Activated naive CD4-positive, alpha-beta T cell treated with anti-CD3 and anti-CD28 coated beads for 36 hours (primary cell): ENCODE measurements at places on chromosomes 5 and 9. TPM values are rescaled to one million over a fixed set of nuclear protein-coding genes. Genes with fewer than 3 reads are reported as not detected.

DNA sequence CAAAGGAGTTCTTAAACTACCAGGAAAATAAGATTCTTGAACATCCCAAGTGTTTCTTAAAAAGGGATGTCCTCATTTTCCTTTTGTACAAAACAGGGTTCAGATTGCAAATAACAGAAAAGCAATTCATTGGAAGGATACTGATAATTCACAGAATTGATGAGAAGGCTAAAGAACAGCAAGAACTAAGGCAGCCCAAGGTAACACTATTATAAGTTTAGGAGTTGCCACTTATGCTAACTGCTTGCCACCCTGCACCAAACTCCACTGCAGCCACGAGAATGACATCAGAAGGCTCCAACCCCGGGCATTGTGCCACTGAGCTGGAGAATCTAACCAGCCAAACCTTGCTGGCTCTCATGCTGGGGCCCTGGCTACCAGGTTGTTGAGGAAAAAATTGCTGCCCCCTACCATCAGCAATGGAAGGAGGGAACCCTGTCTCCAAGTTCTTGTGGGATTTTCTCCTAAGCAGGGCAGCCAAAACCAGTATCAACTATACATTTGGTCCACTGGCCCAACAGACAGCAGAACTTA, 123.4 kb downstream of the ARL15 start:
- H3K27me3 ChIP-seq, result no peaks in the 10 kb centered on the region
- DNase-seq, result no peak
- H3K27ac ChIP-seq, result no peak overlapping the region
- H3K4me3 ChIP-seq, result no peak overlapping the region

Gene POLR3G
- total RNA-seq, result 13.6 TPM

GRCh38 chr5:59423021-59423420, 470.5 kb downstream of the PDE4D start:
- peaks cover 2% of the 10 kb centered on the region for H3K27me3 ChIP-seq
- no peak overlapping the region for H3K27ac ChIP-seq
- H3K4me3 ChIP-seq, result no peak overlapping the region
- H3K36me3 ChIP-seq, result no peaks in the 10 kb centered on the region
- no peaks in the 10 kb centered on the region for H3K4me1 ChIP-seq

- no peak overlapping the region for H3K27ac ChIP-seq
- H3K27me3 ChIP-seq, result no peaks in the 10 kb centered on the region
- no peaks in the 10 kb centered on the region for H3K36me3 ChIP-seq
- DNase-seq, result no peak
- H3K4me1 ChIP-seq, result no peaks in the 10 kb centered on the region
- no peak overlapping the region for H3K4me3 ChIP-seq
Measured at GRCh38 chr9:120951960-120952618, 25.5 kb upstream of the TRAF1 start.

GRCh38 chr9:93591301-93592007, 15.1 kb downstream of the PHF2 start:
- H3K4me3 ChIP-seq, result no peak overlapping the region
- H3K4me1 ChIP-seq, result peaks cover 52% of the 10 kb centered on the region
- no peaks in the 10 kb centered on the region for H3K27me3 ChIP-seq
- no peak for DNase-seq

GRCh38 chr5:124859027-124859426, 112.6 kb upstream of the ZNF608 start:
- H3K27ac ChIP-seq, result no peak overlapping the region
- no peaks in the 10 kb centered on the region for H3K4me1 ChIP-seq
- no peaks in the 10 kb centered on the region for H3K36me3 ChIP-seq
- DNase-seq, result no peak

Gene SLC28A3
- total RNA-seq, result 0.33 TPM

GRCh38 chr5:33223563-33224284, 217.0 kb upstream of the TARS1 start:
- no peaks in the 10 kb centered on the region for H3K36me3 ChIP-seq
- no peak overlapping the region for H3K27ac ChIP-seq
- no peaks in the 10 kb centered on the region for H3K27me3 ChIP-seq
- DNase-seq, result no peak
- no peak overlapping the region for H3K4me3 ChIP-seq
- H3K4me1 ChIP-seq, result no peaks in the 10 kb centered on the region
